ENCODE measurements at places on chromosomes 13 and 19.

DNA sequence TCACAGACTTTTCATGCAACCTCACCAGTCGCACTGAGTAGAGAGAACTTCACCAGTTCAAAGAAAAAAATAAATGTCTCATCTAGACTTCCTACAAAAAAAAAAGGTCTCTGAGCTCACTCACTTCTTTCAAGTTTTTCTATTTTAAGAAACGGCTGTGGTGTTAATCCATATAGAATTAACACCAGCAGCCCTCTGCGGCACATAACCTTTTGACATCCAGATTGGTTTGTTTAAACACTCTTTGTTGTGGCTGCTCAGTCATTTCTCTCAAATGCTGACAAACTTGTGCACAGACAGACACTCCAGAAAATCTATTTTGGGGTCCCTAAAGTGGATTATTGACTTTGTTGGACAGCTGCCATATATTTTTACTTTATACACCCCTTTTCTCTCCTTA, 874.9 kb downstream of the EFNB2 start:
- DNase-seq, result no peak

DNA sequence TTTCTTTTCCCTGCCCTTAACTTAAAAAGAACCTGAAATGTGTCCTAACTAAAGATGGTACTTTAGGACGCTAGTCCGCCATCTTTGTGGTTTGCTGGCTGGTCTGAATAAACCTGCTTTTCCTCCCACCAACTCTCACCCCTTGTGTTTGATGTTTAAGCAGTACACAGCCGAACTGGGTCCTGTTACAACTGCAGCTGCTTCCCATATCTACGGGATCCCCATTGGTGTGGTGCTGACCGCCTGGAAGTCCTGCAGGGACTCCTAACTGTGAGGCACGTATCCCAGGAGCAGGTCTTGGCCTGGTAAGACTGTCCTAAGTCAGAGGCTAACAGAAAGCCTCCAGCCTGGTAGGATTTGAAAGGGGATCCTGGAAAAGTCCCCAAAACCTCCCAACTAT, 40.9 kb upstream of the VSTM2B start:
- no peak for DNase-seq

DNA sequence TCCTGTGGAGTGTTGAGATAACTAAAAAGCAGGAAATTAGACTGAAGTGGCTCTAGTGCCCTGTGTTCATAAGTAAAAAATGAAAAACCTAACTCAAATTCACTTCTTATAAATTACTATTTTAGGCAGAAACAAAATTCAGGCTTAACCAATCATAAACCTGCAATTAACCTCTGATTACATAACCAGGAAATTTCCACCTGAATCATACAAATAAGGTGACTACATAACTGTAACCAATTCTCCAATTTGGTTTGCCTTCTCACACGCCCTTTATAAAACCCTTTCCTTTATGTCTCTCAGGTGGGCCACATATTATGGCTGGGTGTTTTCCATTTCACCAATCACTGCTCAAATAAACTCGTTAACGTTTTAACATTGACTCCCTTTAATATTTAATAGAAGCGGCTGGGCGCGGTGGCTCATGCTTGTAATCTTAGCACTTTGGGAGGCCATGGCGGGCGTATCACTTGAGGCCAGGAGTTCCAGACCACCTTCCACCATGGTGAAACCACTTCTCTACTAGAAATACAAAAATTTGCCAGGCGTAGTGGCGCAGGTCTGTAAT, 22.9 kb upstream of the ZNF724 start:
- no peak for DNase-seq

DNA sequence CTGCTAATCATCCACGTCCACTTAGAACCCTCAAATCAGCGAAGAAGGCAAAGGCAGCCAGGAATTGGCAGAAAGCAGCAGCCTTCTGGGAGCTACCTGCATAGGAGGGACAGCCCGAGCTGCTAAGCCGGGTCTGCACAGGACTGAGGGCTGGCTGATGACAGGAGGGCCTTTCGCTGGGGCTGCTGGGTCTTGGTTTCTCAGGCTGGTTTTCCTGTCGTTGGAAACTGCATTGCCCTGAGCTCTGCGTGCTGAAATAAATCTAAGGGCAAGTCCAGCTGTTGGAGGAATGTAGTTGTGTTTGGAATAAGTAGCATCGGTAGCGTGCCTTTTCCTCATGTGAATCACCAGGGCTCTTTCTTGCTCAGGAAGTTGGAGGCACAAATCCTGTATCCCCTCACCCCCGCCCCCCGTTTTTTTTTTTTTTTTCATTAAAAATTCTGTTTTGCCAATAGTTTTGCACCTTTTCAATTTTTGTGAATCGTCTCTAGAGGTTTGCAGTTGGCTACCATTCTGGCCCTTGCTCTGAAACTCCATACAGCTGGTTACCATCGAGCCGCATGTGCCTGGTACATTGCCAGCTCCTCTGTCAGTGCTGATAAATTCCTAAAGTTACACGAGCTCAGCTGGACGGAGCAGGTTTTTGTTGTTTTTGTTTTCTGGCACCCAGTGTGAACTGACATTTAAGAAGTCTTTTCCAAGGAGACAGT, 193.9 kb upstream of the RNF113B start:
- DNase-seq, result peak; percentile 18

GRCh38 chr19:3245050-3245449, 20.6 kb downstream of the CELF5 start:
- DNase-seq, result no peak

Data from NCI-H187 (cell line).